ENCODE measurements at places on chromosomes 16 and 17.

DNA sequence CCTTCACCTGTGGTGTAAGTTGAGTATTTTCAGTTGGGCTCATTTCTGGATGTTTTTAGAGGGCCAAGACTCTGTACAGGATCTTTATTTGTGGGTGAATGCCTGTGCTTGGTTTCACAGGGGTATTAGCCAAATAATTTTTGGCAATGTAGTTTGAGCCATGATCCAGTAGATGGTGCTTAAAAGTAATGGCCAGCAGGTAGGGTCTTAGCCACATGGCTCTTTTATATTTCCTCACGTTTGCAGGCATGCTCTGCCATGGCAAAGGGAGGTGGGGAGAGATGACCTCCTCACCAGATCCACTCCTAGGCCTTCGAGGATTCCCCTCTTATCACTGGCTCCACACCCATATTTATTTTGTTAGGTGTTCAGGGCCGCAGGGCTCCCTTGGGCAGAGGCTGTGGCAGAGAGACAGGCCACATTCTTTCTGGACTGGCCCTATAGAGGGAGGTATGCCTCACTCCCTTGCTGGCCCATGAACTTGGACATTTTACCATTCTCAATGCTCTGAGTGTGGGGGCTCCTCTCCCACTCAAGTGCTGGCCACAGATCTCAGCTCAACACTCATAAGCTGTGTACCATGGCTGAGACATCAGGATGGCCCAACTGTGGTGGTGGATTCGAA is 417.1 kb downstream of the XYLT1 start:
- DNase-seq: no peak

DNA sequence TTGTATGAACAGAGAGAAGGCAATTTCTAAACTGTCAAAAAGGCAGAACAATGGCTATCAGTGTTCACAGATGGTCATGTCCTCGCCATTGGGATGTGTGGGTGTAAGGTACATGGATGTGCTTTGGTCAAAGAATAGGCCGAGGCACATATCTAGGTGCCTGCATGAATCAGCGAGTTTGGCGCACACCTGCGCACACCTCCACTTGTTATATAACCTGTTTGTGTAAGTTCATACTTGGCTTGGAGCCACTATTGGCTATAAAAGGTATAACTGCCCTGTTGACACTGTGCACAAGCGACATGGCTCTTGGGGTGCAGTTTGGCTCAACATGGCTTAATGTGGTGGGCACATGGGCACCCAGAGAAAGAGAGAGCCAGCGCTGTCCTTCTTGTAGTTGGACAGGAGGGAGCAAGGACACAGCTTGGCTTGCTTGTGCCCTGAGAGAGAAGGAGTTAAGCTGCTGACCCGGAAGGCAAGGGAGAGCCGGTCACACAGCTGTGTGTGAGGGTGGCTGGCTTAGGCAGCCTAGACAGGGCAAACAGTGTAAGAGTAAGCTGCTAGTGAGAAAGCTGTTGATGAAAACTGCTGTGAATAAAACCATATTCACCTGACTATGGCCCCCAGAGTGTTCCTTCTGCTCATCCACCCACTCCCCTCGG is 499.1 kb downstream of the KCNJ2 start:
- DNase-seq: no peak

DNA sequence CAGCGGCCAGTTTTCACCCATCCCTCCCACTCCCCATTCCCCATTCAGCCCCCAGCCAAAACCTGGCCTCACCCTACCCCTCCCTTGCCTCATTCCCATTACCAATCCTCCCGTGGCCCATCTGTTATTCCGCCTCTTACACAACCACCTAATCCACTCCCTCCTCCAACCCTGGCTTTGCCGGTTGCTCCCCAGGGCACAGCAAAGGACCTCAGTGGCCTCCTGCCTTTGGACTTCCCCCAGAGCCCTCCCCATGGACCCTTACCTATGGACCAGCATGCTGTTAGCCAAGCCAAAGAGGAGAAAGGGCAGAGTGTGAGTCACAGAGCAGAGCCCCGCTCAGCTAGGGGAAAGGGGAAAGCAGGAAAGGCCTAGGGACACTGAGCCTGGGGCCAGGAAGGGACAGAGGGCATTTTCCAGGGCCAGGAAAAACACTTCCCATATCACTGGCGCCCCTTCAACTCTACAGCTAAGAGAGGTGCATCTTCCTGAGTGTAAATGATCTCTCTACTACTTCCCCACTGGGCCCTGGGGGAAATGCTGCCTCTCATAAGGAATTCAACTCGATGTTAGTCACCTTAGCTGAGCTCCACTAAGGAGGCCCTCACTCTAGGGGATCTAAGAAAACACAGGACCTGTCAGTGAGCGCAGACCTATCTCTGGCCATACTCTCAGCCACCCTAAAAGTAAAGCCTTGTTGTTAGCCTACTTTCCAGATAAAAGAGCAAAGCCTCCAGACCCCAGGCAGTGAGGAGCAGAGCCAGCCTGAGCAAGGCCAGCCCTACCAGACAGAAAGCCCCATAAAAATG is 10.6 kb downstream of the PEMT start:
- no peak for DNase-seq

DNA sequence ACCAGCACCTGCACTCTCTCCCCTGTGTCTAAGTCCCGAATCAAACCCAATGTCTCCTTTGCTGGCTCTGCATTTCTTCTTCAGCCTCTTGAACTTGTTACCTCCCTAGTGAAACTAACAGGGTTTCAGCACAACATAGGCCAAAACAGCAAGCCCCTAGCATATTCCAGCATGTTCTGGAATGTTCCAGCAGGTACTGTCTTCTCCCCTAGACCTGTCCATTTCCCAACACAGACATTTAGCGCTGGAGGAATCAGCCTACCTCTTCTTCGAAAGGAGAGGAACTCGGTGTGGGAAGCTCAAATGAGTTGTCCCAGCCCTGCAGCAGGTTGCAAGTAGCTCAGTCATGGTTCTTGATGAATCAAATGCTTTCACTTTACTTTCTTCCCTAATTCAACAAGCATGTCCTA is 47.1 kb downstream of the LITAF start:
- DNase-seq: no peak

GRCh38 chr17:7218758-7219157 is 878 bp downstream of the DLG4 start:
- no peak for DNase-seq

GRCh38 chr16:364595-365491 is 5.5 kb downstream of the MRPL28 start:
- no peak for DNase-seq

GRCh38 chr16:28863929-28864793 is 518 bp downstream of the SH2B1 start:
- DNase-seq: peak; percentile 62

GRCh38 chr16:2003827-2004641 is 5.6 kb downstream of the ZNF598 start:
- peak; percentile 86 for DNase-seq

DNA sequence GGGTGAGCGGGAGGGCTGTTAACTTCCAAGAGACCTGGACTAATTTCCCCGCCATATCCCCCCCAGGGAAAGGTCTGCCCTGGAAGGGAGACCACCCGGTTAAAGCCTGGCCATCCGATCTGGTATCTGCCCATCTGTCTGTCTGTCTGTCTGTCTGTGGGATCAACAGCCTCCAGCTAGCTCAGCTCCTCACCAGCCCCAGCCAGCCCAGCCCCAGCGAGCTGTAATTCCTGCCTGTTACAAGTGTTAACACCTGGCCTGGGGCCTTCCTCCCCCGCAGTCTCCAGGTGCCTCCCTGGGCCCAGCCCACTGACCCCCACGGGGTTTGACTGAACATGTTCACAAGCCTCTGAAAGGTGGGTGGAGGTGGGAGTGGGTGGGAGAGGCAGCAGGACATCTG is 4.0 kb downstream of the WNT3 start:
- no peak for DNase-seq

- DNase-seq: no peak
Observed at GRCh38 chr16:56354746-56355145, 70.6 kb downstream of the AMFR start.

DNA sequence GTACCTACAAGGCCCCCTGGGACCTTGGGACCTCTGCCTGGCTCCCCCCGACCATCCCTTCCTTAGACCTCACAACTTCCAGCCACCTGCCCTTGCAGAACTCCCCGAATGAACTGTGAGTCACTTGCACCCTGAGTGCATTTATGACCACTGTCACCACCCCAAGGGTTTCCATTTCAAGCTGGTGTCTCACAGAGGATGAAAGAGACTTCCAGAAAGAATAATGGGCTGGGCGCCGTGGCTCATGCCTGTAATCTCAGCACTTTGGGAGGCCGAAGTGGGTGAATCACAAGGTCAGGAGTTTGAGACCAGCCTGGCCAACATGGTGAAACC is 124.5 kb upstream of the CIBAR2 start:
- no peak for DNase-seq

- DNase-seq: no peak
Observed at GRCh38 chr16:74679983-74680382, 13.3 kb upstream of the RFWD3 start.

- DNase-seq: no peak
Observed at GRCh38 chr17:57550668-57551315, 194.3 kb downstream of the CCDC182 start.

DNA sequence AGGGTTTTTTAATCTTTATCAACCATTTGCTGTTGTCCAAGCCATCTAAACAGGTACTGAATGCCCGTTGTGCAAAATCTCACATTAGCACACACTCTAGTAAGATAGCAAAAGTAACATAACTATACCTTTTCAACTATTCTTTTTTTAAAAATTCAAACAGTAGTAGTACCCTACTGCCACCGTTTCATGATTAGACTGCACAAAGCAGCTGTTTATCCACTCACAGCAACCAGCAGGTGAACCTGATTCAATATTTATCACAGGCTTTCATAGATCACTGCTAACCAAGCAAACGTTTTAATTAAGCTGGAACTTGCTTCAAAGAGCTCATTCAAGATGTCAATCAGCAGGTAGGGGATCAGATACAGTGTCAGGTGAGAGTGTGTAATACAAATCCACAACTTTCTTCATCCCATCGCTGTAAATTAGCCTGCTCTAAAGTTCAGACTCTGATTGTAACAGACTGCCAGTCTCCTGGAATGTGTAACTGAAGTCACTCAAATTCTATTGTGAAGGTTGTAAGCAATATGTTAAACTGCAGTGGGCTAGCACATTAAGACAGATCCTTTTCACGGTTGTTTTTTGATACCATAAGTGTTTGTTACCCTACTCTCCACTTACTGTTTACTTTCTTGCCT is 47.3 kb downstream of the BRIP1 start:
- DNase-seq: no peak

- DNase-seq: peak; percentile 63
Observed at GRCh38 chr17:78112518-78113471, 15.8 kb downstream of the TMC6 start.

DNA sequence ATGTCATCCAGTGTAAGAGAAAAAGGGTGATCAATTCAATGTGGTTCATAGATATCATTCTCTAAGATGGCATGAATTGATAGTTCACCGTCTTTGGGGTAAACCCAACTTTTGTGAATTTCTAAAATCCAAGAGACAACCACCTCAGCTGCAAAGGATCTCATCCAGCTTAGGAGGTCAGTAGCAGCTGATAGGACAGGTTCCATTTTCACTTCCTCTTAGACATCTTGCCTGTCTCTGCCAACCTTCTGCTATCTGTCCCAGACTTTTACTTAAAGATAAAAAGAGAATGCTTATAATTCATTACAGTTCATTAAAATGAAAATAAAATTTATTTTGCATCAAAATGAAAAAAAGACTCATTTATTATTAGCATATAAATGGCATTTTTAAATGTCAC is 468.2 kb downstream of the XYLT1 start:
- DNase-seq: no peak

GRCh38 chr16:22206842-22207714 is 1.0 kb downstream of the EEF2K start:
- peak; percentile 95 for DNase-seq

DNA sequence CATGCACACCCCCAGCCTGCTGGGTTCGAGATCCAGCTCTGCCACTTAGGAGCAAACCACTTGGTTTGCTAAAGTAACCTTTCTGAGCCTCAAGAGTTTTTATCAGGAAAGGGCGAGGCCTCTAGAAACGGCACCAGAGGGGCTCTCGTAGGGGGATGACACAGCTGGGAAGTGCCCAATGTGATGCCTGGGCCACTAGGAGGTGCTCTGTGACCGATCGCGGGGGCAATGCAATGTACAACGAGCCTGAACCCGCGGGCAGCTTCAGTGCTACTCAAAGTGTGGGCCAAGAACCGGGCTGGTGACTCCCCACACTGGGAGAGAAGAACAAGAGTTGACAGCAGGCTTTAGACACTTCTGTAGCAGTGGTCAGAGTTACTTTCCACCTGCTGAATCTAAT is 9.4 kb downstream of the C16orf89 start:
- peak; percentile 40 for DNase-seq

- DNase-seq: no peak
Observed at GRCh38 chr16:2460391-2460713, 443 bp downstream of the TEDC2 start.

GRCh38 chr16:80974649-80975376 is 31.9 kb downstream of the CMC2 start:
- no peak for DNase-seq

DNA sequence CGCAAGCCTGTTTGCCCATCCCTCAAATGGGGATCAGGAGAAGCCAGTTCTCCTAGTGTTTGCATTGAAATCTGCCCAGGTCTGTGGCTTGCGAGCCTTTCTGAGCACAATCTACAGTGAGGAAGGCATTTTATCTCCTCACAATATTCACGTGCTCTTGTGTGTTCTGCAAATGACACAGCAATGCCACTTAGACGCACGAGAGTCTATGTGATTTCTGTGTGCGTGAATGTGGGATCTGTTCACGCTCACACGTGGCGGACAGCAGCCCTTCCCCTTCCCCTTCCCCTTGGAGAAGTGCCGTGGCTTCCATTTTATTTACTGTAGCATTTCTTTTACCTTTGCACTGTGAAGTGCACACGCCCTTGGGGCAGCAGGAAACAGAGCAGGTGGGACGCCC is 17.7 kb upstream of the CBFA2T3 start:
- no peak for DNase-seq

GRCh38 chr16:75193730-75194444 is 13.1 kb downstream of the CTRB2 start:
- DNase-seq: no peak

DNA sequence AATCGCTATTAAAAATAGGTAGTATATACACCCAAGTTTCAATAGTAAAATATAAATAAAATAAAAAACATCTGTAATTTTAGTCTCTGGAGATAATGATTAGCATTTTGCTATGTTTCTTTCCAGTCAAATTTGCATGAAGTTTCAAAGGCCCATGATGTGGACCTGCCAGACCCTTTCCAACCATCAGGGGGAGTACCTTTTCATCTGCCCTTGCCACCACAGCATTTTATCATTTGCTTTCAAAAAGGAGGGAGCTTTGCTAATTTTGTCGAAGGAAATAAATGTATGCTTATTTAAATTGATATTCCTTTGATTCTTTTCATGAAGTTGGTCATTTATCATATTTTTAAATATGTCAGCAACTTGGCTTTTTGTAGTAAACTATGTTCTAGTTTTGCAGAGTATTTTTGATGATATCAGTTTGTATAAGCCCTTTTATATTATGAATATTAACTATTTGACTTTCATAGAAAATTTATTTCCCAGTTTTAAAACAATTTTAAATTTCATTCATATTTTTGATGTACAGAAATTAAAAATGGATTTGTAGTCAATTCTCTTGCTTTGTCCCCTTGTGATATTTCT is 115.2 kb upstream of the NETO2 start:
- DNase-seq: no peak
